K562 (cell line): ENCODE measurements at places on chromosomes 5 and 9. TPM values are rescaled to one million over a fixed set of nuclear protein-coding genes. Genes with fewer than 3 reads are reported as not detected.

DNA sequence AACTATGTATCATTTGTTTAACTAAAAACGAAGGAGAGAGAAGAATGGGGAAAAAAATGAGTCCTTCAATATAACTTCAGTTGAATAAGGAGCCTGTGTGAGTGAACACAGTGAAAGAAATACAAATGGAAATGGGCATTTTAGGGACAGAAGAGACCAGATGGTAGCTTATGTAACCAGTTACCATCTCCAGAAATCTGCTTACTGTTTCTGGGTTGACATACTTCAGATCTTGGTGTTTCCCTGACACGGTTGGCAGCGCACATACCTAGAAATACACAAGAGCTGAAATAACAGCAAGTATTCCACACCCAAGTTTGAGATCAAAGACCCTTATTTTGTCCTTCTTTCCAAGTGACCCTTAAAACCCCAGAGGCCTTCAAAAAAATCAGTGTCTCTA is 14.9 kb upstream of the GFRA3 start:
- DNase-seq, result no peak

The FBP2 gene
- total RNA-seq, result not detected in 2 replicates

DNA sequence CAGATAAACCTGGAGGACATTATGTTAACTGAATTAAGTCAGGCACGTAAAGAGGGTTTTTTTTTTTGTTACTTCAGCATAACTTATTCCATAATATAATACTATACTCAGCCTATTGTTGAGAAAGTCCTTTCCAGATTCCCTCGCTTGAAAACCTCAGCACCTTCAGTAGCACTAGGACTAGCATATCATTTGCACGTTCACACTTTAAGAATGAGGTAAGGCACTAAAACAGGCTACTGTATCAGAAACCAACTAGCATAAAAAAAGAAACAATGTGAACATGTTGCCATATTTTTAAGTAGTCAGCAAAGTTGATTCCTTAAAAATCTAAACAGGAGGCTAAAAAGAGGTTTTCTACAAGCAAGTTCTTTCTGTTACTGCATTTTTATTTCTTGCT is 504.0 kb downstream of the PTPRD start:
- no peak for DNase-seq

DNA sequence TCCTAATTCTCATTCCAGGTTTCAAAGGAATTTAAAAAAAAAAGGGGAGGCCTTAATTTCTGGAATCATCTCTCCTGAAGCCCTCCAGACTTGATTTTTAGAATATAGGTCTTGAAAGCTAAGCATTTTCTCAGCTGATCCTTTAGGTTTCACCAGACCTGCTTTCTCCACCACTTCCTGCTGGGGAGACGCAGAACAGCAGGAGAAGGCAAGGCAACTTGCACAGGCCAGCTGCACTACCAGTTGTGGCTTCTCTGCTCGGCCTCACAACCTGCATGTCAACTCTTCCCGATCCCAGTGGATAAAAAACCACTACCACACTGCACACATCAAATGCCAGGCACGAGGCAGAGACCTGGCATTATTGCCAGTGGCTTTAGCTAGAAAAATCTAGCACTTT is 119.8 kb downstream of the SIL1 start:
- DNase-seq, result no peak

The LHX6 gene
- 13.4 and 14.0 TPM in 2 replicates for total RNA-seq
